ENCODE measurements at places on chromosomes 1 and 21. TPM values are rescaled to one million over a fixed set of nuclear protein-coding genes. Genes with fewer than 3 reads are reported as not detected.
A peak's percentile ranks its signal among the peaks of the same experiment; 100 is the strongest.

RALGPS2 gene
- 35.2 TPM for total RNA-seq

DNA sequence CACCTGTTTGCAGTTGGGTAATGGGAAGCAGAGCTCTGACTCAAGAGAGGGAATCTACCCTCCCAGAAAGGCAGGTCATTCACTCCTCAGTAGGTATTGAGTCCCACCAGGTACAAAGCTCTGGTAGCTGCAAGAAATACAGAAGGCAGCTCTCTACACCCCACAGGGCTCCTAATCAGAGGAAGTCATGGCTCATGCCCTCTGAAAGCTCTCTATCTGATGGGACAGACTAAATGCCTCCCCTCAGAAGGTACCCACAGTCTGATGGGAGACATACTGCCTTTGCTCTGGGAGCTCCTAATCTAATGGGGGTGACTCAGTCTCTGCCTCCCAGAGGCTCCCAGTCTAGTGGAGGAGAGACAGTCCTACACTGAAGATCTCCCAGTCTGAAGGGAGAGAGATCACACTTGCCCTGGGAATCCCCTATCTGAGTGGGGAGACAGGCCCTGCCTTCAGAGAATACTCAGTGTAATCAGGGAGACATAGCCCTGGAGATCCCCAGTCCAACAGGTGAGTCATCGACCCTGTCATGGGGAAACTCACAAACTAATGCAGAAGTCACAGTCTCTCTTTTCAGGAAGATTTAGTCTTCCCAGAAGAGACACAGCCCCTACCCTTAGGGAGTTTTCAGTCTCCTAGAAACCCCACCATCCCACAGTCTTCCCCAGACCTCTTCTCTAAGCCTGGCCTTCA lies 23.7 kb downstream of the CAMK1G start:
- DNase-seq: no peak

GRCh38 chr1:242184955-242185354 lies 186.1 kb upstream of the MAP1LC3C start:
- DNase-seq: peak; percentile 21

DNA sequence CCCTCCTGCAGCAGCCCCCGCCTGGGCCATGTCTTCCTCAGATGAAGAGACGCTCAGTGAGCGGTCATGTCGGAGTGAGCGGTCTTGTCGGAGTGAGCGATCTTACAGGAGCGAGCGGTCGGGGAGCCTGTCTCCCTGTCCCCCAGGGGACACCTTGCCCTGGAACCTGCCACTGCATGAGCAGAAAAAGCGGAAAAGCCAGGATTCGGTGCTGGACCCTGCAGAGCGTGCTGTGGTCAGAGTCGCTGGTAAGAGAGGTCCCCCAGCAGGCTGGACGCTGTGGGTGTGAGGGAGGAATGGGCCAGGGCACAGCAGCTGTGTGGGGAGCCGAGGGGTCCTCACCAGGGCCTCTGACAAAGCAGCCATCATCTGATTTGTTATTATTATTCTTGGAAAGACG lies 58.0 kb downstream of the NDUFS5 start:
- DNase-seq: no peak

TMOD4 gene
- total RNA-seq: 15.2 TPM
